ENCODE measurements at places on chromosomes 13 and 19.

- no peak for DNase-seq
These were observed 405.8 kb downstream of the SPRY2 start for GRCh38 chr13:79935121-79935520.

GRCh38 chr13:41111454-41111853, 21.1 kb downstream of the KBTBD6 start:
- no peak for DNase-seq

GRCh38 chr19:21484631-21485030, 20.8 kb upstream of the ZNF429 start:
- no peak for DNase-seq

GRCh38 chr13:75847588-75847987, 211.5 kb downstream of the LMO7 start:
- DNase-seq: no peak

DNA sequence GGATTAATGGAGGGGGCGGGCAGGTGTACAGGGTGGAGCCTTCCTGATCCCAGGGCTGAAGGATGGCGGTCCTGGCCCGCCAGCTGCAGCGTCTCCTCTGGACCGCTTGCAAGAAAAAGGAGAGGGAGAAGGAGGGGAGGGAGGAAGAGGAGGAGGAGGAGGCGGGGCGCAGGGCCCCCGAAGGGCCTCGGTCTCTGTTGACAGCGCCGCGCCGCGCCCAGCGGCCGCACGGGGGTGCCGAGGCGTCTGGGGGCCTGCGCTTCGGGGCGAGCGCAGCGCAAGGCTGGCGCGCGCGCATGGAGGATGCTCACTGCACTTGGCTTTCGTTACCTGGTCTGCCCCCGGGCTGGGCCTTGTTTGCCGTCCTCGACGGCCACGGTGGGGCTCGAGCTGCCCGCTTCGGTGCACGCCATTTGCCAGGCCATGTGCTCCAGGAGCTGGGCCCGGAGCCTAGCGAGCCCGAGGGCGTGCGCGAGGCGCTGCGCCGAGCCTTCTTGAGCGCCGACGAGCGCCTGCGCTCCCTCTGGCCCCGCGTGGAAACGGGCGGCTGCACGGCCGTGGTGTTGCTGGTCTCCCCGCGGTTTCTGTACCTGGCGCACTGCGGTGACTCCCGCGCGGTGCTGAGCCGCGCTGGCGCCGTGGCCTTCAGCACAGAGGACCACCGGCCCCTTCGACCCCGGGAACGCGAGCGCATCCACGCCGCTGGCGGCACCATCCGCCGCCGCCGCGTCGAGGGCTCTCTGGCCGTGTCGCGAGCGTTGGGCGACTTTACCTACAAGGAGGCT, at the start of gene PPM1N:
Gene PPM1N, plus strand, starts transcription at position 33 of the 785 bp plus-strand sequence. Its CDS starts 30 bp downstream, at position 63.
- DNase-seq: peak; percentile 53

- no peak for DNase-seq
These were observed 3.8 kb downstream of the PPP1R12C start for GRCh38 chr19:55113570-55114039.

Data from activated CD4-positive, alpha-beta T cell treated with anti-CD3 and anti-CD28 coated beads for 1 hour (primary cell).